ENCODE measurements at places on chromosomes 2 and 18.

- no peak for DNase-seq
Observed at GRCh38 chr18:35730691-35731370, 149.3 kb downstream of the GALNT1 start.

DNA sequence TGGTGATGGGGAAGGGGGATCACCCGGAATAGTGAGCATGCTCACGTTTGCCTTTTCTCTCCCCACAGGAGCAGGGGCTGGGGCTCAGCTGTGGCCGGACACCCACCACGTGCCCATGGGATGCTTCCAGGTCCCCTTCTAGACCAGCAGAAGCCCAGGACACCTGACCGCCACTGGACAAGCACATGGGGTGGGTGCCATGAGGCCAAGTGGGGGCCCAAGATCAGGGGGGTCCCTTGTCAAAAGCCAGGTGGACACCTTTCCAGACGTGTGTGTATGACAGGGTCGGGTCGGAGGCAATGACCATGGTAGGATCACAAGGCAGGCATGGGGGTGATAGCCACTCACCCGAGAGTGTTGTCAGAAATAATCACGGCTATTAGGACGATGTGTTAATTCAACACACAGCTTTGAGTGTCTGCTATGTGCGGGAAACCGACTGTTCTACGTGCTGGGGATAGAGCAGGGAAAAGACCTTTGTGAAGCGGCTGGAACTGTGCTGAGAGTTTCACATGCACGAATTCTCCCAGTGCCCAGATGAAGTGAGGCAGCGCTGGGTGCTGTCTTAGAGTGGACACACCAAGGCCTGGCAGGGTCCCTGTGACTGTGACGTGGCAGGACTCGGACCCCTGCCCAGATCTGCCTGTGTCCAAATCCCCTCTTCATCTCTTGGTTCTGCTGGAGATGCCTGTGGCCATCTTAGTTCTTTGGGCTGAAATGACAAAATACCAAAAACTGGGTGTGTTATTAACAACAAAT is 244.7 kb downstream of the NDUFA10 start:
- no peak for DNase-seq

- DNase-seq = no peak
Observed at GRCh38 chr2:121330921-121331320, 45.9 kb upstream of the TFCP2L1 start.

DNA sequence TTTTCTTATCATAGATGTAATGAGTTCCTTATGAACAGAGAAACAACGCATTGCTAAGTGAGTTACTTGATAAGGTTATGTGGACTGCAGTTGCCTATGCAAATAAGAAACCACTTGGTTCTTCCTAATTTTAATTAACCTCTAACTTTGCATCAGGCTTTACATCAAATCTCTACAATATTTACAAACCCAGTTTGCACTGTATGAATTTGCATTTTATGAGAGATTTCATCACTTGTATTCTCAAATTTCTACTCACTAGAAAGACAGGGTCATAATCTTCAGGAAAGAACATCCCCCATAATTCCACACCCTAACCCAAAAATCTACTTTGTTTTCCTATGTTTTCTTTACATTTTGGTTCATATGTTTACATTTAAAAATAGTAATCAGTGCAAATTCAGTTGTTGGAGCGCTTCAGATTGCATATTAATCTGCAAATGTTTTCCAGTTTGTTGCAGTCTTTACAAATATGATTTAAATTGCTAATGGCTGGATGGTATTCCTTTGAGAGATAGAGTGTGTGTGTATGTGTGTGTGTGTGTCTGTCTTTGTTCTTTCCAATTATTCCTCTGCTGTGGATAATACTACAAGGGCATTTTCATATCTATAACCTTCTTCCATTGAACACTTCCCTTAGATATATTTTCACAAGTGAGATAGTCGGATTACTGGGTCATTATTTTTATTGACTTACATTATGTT is 106.1 kb downstream of the COL4A4 start:
- DNase-seq = no peak

- no peak for DNase-seq
Observed at GRCh38 chr2:42795841-42796301, 3.5 kb upstream of the HAAO start.

GRCh38 chr2:98607741-98608115 is 584 bp downstream of the COA5 start:
- DNase-seq = no peak

DNA sequence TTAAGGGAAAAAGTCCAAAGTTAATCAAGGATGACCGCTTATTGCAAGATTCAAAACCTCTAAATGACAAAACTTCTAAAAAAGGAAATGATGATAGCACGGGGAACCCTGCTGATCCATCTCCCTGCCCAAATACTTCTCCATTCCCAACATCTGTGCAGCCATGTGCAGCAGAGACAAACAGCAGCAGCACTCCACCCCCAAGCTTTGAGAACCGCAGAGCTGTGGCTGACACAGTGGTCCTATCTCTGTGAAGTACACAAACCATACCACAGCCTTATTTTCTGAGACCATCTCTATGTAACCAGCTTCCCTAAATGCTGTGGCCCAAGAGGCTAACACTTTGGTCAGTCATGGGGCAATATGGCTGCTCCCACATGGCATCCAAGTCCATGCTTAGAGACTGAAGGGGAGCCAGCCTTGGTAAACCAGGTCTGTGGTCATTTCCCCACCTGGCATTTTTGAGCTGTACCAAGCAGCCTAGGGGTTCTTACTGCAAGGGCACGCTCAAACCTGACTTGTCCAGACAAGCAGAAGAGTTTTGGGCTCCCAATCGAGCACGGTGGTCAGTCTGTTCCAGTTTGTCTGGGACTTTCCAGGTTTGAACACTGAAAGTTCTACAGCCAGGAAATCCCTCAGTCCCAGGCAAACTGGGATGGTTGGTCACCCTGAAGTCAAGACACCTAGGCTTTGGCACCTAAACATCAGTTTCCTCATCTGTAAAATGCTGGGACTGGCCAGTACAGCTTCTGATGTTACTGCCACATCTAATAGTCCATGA is 17.1 kb upstream of the NFE2L2 start:
- DNase-seq = no peak

- DNase-seq = no peak
Observed at GRCh38 chr2:236565879-236566402, 3.7 kb upstream of the ACKR3 start.

- no peak for DNase-seq
Observed at GRCh38 chr18:13550418-13551304, 175.7 kb downstream of the FAM210A start.

DNA sequence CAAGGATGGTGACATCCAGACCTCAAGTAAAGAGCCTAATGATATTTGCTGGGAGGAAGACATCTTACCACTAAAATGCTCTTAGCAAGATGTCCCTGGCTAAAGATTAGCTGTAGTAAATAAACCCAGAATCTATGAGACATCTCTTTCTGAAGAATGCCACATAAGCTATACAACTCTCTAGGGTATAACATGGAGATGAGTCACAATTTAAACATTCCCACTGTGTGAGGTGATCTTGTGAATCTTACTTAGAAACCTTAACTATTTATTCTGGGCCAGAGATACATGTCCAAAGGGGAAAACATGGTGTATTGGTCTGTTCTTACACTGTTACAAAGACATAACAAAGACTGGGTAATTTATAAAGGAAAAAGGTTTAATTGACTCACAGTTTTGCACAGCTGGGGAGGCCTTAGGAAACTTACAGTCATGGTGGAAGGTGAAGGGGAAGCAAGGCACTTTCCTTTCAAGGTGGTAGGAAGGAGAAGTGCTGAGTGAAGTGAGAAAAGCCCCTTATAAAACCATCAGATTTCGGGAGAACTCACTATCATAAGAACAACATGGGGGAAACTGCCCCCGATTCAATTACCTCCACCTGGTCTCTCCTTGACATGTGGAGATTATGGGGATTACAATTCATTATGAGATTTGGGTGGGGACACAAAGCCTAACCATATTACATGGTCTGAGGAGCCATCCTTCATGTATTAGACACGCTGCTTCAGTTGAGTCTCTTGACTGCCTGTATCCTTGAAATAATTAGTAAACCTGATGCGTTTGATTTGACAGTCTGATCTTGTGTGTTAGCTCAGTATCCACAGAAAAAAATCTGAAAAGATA is 17.1 kb downstream of the KRCC1 start:
- DNase-seq = no peak

GRCh38 chr2:201057715-201058248 is 13.7 kb downstream of the HYCC2 start:
- no peak for DNase-seq

DNA sequence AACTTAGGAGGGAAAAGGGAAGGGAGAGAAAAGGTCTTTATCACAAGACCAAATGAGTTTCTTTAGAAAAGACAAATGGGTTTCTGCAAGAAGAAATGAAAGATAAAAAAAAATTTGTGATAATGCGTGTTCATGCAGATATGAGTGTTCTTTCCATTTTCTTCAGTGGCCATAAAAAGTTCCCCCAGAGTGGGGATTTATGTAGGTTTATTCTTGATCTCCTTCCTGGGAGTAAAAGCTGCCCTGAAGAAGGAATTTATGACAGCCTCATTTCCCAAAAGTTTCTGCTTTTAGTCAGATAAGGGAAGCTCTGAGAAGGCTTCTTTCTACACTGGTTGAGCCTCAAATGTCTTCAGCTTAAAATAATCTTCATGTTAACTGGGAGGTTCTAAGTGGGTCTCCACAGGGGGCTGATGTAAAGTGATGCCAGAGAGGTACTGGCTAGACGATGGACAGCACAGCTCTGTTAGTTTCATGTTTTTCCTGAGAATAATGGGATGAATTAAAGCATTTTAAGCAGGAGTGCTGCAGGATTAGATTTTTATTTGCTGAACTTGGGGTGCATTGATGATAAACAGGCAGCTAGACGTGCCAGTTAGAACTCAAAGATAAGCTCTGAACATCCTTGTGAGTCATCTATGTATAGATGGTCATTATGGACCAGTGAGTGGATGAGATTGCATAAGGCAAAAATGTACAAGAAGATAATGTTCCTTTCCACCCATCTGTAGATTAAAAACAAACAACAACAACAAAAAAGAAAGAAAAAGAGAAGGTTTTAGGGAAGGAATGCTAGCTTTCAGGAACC is 99.4 kb upstream of the MSH2 start:
- no peak for DNase-seq

DNA sequence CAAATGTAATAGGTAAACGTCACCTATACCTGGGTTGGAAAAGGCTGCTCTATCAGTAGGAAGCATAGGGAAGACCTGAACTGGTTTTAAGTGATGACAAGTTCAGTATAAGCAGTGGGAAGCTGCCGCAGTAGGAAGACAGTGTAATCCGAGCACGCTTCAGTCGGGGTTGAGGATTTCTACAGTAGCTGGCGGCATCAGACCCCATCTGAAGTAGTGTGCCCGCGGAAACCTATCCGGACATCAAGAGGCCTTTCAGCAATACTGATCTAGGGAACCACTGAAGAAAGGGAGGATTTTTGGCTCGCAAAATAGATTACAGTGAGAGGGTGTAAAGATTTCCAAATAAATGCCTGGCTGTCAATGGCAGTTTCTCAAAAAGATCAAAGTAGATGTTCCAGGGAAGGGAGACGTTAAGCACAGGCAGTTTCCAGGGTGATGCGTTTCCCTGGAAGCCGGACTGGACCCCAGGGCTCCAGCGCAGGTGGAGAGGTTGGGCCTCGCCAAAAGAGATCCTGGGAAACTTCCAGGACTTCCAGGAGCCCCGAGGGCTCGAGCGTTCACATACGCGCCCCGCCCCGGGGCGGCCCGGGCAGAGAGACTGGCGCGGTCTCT is 5.3 kb downstream of the LOXL3 start:
- DNase-seq = no peak

DNA sequence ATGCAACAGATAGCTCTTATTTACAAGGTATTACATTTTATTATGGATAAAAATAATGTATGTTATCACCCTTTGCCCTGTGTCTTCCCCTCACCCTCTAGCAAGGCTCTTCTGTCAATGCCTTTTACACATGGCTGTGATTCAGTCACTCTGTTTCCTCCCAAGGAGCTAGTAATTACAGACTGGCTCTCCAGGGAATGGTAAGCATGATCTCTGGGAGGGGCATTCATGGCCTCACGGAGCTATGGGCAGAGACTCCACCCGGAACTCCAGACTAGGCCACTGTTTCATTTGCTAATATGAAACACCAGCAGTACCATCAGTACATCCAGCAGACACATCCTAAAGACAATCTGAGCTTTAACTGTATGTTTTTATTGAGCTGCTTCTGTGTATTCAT is 410.9 kb upstream of the CYRIA start:
- no peak for DNase-seq
